ENCODE measurements at places on chromosomes 11 and 22.

GRCh38 chr11:98056945-98057344 is 963.8 kb upstream of the CNTN5 start:
- DNase-seq = no peak

DNA sequence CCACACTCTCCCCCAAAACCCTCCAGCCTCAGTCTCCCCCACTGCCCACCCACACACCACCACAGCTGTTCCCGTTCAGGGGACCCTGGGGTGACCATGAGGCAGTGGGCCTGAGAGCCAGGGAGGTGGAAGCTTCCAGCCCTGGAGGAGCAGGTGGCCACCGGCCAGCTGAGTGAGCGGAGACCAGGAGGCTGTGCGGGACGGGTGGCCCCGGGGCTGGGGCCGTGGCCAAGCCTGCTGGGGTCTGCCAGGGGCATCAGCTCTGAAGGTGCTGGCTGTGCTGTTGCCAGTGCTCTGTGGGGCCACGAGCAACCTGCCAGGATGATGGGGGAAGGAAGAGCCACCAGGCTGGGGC is 26.0 kb downstream of the OSBPL5 start:
- DNase-seq = no peak

- no peak for DNase-seq
Observed at GRCh38 chr11:134712228-134713145, 300.4 kb upstream of the B3GAT1 start.

- no peak for DNase-seq
Observed at GRCh38 chr11:118434123-118434552, 2.2 kb upstream of the KMT2A start.

DNA sequence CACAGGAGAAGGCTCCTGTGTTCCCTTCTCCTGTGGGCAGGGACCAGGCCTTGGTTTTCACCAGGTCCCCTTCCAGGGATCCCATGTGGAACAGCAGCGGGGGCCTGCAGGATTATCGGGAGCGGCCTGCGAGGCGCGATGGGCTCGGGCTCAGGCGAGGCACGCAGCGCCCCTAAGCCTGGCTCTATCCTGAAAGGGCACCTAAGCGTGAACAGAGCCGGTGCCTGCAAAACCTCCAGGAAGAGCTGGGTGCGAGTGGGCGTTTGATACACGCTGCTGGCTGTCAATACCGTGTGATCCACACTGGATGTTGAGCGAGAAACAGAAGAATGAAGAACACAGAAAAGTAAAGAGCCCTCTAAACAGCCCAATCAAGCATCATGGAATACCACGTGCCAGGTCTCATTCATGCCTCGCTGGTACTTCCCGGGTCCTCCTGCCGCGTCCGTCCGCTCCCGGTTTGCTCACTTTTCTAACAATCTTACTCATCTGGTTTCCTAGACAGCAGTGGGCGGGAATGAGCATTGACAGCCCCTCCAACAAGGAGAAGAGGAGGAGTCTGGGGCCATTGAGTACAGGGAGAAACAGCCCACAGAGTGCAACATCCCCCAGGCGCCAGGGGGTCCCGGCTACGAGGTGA is 12.5 kb downstream of the OSBPL5 start:
- peak; percentile 43 for DNase-seq

DNA sequence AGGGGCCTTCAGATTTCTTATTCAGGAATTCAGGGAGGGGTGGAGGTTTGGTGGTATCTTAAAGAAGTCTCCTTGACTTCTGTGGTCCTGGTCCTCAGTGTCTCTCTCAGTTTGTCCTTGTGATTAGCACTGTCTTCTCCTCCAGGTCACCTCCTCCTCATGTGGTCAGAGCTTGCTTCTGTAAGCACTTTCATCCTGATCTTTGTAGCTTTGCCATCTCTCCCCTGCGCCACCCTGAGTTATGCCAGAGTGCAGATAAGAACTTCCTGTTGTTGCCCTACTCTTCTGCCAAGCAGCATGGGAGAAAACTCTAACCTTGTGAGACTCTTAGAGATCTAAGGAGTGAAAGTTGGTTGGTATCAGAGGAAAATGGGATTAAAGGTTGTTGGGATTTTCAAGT is 30.9 kb downstream of the MICAL2 start:
- DNase-seq = no peak

DNA sequence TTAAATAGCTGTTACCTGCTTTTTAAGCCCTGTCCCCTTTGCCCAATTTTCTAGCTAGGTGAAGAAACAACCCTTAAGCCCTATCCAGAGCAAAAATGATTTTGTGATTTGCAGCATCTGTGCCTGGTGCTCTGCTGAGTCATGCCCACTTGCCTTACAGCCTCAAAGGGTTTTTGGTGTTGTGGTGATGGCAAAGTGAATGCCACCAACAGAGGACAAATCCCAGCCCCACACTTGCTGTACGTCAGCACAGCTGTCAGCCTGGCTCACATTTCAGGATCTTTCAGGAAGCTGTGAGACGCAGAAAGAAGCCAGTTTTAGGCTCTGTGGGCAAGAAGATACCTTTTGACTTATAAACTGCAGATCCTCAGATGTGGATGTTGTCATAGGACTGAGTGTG is 401.7 kb downstream of the TENM4 start:
- DNase-seq = no peak

DNA sequence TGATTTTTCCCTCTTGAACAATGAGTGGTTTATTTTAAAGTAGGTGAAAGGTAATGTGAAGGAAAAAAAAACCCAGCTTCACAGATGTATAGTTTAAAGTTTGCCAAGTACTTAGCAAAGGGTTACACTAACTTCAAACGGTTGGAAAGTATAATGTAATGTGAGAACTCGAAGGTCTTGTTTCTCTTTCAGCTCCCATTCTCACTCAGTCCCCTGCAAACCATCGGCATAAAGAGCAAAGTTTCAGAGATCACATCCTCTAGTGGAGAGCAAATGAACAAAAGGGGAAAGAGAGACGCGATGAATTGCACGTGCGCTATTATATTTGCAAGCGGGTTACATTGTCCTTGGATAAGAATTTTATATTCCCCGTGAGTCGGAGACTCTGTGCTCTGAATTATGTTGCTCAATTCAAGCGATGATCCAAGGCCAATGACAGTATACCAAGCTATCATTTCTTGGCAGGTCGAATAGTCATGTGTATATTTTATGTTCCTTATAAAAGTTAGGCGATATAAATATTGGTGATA is 37.6 kb upstream of the BIRC3 start:
- DNase-seq = peak; percentile 70

Measured in spinal cord (tissue), 10 donors.